Left hindlimb (tissue), 1 donor: ENCODE measurements at places on chromosomes 4 and X.

DNA sequence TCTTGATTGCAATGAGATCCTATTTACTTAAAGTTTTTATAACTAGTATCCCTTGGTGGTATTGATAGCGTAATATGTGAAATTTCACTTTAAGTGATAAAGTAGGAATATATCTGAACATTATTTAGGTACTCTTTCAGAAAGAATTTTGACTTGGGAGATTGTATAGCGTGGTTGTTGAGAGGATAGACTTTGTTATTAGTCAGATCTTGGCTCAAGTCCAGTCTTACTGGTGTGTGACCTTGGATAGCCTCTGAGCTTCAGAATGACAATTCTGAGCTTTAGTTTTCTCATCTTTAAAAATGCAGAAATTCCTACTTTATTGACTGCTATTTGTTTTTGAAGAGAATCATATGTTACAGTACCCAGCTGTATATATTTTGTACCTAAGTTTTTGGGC is 32.6 kb downstream of the DCK start:
- DNase-seq = no peak

GRCh38 chr4:129622566-129622965 is 526.6 kb downstream of the C4orf33 start:
- DNase-seq = no peak

GRCh38 chrX:150769408-150769807 is 76.2 kb downstream of the MTMR1 start:
- DNase-seq = no peak

DNA sequence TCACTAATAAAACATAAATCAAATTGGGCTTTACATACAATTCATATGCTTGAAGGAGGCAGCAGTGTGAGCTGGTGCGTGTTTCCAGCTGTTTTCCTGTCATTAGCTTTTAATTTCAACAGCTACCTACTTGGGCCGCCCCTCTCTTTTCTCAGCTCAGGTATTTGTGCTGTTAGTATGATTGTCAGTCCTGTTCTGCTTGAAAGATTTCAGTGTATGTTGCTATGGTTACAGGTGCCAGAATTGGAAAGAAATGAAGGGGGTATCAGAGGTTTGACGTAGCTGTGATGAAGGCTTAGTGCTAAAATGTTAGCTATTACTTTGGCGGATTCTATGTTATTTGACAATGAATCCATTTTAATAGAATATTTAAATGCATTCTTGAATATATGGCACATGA is 440.3 kb downstream of the ZIC3 start:
- DNase-seq = no peak

- DNase-seq = no peak
These were observed 142.0 kb downstream of the AFF1 start for GRCh38 chr4:87076690-87077358.

GRCh38 chr4:2649604-2650114 is 106.5 kb downstream of the TNIP2 start:
- no peak for DNase-seq

DNA sequence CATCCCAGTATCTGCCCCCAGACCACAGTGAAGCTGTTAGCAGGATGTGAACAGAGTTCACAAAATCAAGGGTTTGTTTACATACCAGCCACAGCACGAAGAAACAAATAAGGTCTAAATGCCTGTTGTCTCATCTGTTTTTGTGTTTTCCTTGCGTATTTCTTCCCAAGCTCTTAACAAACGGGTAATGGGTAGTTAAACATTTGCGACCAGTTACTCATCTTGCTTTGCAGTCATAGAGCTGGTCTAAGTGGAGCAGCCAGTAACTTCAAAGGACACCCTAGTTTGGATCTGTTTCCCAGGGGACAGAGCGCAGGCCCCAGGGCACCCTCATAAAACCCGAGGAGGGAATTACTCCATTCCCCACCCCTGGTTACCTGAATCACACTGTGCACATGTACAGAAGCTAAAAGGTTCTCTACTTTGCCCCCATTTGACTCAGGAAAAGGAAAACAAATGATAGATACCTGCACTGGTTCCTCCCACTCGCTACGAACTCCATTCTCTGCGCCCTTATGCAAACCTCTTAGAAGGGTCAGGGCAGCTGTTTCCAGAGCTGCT is 68.8 kb downstream of the MAML3 start:
- DNase-seq = no peak
